ENCODE measurements at places on chromosomes 3 and 15.

GRCh38 chr3:151425627-151426340 is 35.1 kb downstream of the IGSF10 start:
- no peak overlapping the region for H3K4me3 ChIP-seq
- H3K4me1 ChIP-seq, result no peaks in the 10 kb centered on the region
- no peaks in the 10 kb centered on the region for H3K27me3 ChIP-seq
- no peak for DNase-seq

DNA sequence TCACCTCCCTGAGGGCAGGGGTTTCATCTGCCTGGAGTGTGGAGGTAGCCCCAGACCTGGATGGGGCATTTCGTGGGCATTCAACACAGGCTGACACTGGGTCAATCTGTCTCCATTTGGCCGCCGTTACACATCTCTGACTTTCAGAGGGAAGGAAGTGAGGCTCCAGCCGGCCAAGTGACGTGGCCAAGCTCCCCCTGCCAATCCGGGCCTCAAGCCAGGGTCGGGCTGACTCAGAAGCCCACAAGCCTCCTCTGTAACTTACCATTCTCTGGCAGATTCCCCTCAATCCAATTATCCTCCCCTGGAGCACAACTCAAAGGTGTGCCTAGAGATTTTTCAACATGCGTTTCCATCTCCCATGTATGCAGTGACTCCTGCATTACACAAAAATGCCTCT is 227.6 kb downstream of the KLF13 start:
- H3K4me1 ChIP-seq, result no peaks in the 10 kb centered on the region
- H3K27me3 ChIP-seq, result no peaks in the 10 kb centered on the region
- H3K27ac ChIP-seq, result no peak overlapping the region
- DNase-seq, result peak; percentile 85
- H3K4me3 ChIP-seq, result no peak overlapping the region

DNA sequence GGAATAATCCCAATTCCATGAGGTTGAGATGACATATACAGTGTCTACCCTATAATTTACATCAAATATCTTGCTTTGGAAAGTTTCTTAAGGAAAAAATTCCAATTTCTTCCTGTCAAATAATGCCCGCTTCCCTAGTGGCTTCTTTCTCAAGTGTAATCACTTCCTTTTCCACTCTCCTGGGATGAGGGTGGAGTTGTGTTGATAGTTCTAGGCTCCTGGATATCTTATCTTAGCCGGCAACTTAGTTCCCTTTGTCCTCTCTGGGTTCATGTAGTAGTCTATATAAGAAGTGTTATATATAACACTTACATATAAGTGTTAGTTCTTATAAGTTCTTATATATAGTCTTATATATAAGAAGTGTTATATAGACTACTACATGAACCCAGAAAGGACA is 10.9 kb downstream of the TAGLN3 start:
- H3K27me3 ChIP-seq, result no peaks in the 10 kb centered on the region
- no peak overlapping the region for H3K4me3 ChIP-seq
- H3K36me3 ChIP-seq, result no peaks in the 10 kb centered on the region
- no peak overlapping the region for H3K27ac ChIP-seq
- DNase-seq, result no peak

DNA sequence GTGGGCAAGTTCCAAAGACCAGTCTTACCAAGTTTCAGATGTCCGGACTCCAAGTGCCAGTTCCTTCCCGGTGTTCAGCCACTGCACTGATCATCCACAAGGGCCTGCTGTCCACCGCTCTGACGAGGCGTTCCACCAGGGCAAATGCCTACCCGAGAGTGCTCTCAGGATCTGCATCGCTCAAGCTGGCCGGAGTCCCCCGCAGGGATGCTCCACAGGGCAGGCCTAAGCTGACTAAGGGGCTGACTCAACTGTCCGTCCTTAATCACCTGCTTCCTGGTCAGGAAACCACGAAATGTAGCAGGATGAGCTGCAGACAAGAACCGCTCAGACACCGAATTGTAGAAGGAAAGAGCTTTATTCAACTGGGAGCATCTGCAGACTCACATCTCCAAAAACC is 341.6 kb downstream of the KCNH8 start:
- no peaks in the 10 kb centered on the region for H3K4me1 ChIP-seq
- no peak overlapping the region for H3K27ac ChIP-seq
- no peaks in the 10 kb centered on the region for H3K36me3 ChIP-seq
- DNase-seq, result no peak

GRCh38 chr3:119362010-119362409 is 67.8 kb downstream of the ARHGAP31 start:
- H3K4me3 ChIP-seq, result no peak overlapping the region
- H3K27ac ChIP-seq, result no peak overlapping the region
- no peaks in the 10 kb centered on the region for H3K4me1 ChIP-seq
- no peak for DNase-seq
- no peaks in the 10 kb centered on the region for H3K27me3 ChIP-seq
- no peaks in the 10 kb centered on the region for H3K36me3 ChIP-seq

- no peak overlapping the region for H3K4me3 ChIP-seq
- H3K36me3 ChIP-seq, result no peaks in the 10 kb centered on the region
- no peak for DNase-seq
- no peak overlapping the region for H3K27ac ChIP-seq
- H3K4me1 ChIP-seq, result no peaks in the 10 kb centered on the region
Measured at GRCh38 chr3:176992978-176993377, 204.3 kb downstream of the TBL1XR1 start.

DNA sequence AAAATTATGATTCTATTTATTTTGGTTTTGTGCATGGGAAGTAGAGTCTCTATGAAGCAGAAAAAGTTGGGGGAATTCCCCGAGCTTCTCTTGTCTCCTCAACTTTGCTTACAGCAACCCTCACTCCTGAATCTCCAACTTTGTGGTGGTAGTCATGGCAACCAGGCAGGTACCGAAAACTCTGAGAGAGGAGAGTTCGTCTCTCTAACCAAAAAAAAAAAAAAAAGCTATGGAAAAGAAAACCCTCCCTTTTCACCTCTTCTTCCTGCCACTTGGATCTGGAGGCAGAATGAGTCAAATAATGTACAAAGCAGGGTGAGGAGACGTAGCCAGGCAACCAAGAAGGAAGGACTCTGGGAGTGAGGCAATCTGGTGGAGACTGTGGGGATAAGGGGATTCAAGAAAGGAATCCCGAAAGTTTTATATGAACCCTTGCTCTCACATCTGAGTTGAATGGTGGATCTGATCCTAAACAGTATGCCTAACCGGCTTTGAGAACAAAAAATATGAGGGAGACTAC is 108.1 kb downstream of the PLOD2 start:
- no peak overlapping the region for H3K27ac ChIP-seq
- H3K4me1 ChIP-seq, result no peaks in the 10 kb centered on the region
- H3K27me3 ChIP-seq, result no peaks in the 10 kb centered on the region
- H3K36me3 ChIP-seq, result peaks cover 6% of the 10 kb centered on the region

DNA sequence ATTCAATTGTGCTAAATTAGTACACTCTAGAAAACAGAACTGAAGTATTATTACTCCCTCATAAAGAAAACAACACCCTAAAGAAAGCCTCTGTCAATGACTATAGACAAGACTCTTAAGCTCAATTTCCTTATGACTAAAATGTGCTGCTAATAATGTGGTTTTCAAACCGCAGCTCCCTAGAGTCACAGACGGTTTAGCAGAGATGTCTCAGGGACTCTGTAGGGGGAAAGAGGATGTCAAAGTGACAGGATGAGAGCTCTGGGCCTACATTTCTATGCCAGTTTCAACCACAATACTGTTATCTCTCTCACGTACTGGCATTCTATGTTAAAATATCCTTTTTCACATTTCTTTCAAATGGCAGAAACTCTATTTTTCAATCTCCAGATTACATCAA is 37.6 kb upstream of the WDR49 start:
- no peaks in the 10 kb centered on the region for H3K27me3 ChIP-seq
- H3K4me1 ChIP-seq, result no peaks in the 10 kb centered on the region
- no peak for DNase-seq
- H3K36me3 ChIP-seq, result no peaks in the 10 kb centered on the region

DNA sequence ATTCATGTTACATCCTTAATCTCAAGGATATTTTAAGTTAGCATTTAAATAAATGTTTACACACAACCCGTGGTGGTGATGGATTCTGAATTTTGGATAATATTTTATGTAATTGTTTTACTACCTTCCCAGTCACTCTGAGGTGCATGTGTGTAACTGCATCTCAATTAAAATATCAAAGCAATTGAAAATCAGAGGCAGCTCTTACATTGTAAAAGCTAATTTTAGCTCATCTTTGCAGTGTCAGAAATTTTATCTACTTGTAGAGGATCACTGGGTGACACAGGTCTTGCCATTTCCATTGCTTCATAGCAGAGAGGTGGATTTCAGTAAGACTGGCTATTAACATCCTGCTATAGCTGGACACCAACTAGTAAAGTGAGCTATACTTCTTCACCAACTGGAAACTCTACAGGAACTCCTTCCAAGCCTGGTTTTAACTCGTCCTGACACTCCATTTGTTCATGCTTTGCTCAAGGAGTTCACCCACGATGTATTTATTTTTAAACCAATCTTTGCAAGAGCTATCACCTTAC is 19.6 kb upstream of the MITF start:
- no peak for DNase-seq
- no peaks in the 10 kb centered on the region for H3K4me1 ChIP-seq
- no peak overlapping the region for H3K27ac ChIP-seq

- no peak overlapping the region for H3K4me3 ChIP-seq
- no peaks in the 10 kb centered on the region for H3K4me1 ChIP-seq
- H3K36me3 ChIP-seq, result no peaks in the 10 kb centered on the region
- H3K27me3 ChIP-seq, result no peaks in the 10 kb centered on the region
Measured at GRCh38 chr3:89622063-89622700, 514.8 kb downstream of the EPHA3 start.

DNA sequence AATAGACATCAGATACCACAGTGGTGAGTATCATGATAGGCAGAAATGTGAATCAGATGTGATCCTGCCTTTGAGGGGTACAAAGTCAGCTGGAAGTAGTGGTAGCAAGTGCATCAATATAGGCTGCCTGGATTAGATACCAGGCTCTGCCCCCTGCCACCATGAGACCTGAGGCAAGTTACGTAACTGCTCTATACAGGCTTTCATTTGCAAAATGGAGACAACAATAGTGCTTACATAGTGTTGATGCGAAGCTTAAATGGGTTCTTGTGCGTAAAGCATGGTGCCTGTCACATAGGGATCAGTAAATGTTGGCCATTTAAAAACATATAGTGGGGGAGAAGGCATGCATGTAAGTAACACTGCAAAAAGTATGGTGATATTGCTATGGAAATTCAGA is 158.0 kb downstream of the RYR3 start:
- H3K36me3 ChIP-seq, result no peaks in the 10 kb centered on the region
- H3K27me3 ChIP-seq, result no peaks in the 10 kb centered on the region
- H3K27ac ChIP-seq, result no peak overlapping the region
- H3K4me3 ChIP-seq, result no peak overlapping the region
- no peaks in the 10 kb centered on the region for H3K4me1 ChIP-seq
- DNase-seq, result no peak

DNA sequence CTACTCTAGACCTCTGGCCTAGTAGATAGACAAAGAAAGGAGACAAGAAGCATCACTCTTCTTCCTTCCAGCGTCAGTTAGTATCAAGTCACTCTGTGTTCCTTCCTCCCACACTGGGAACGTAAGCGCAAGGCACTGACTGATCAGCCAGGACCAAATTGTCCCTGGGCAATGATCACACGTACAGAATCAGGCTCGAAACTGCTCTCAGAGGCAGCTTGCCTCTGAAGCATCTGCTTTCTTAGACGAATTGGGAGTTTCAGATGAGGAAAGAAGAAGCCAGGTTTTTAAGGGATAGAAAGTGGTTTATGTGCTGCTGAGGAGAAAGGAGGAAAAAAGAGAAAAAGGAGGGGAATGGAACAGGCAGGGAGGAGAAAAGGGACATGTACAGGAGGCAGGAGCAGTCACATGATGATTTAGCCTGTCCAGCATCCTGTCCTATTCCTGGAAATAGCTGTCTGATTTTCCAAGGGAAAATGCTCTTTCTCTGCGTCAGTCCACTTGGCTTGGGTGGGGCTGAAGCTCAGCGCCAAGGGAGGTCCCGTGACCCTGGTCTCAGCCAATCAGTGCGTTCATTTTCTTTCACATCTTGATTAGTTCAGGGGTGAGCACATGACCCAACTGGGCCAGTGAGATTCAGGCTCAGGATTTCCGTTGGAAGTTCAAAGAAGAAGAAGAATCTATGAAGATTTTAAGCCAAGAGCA is 102.0 kb upstream of the PRICKLE2 start:
- H3K4me1 ChIP-seq, result no peaks in the 10 kb centered on the region
- H3K27ac ChIP-seq, result no peak overlapping the region
- H3K36me3 ChIP-seq, result no peaks in the 10 kb centered on the region
- no peak overlapping the region for H3K4me3 ChIP-seq
- DNase-seq, result peak; percentile 77

DNA sequence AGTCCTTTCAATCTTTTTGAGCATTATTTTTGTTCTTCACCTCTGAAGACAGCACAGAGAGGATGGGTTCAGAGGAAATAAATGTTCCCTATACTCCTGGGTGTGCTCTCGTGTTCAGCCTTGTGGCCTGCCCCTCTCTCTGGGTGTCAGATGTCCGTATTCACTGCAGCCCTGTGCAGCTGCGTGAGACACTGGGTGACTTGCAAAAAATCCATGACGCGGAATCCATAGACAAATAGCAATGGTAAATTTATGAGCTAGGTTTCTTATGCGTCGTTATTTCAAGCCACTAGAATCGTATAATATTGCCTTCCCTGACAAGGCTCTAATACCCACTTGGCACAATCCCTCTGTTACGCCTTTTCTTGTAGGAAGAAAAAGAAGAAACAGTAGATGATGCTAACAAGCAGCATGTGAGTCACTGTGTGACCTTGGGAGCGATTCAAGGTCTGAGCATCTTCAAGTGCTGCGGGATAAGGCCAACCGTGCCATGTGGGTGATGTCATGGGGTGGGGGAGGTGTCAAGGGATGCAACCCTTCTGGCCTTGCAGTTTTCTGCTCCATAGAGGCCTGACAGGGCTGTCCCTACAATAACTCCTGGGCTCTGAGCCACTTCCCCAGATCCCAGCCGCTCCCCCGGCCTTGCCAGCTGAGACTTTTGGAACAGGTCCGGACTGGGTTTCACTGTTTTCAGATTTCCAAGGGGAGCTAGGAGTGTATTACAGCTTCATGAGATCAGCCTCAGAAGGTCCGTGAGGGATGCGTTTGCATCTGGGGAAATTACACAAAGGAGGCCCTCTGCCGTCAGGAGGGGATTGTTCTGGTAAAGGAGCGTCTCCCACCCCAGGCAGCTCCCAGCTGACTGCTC is 47.6 kb upstream of the POMGNT2 start:
- no peak overlapping the region for H3K27ac ChIP-seq
- no peaks in the 10 kb centered on the region for H3K36me3 ChIP-seq
- DNase-seq, result peak; percentile 65
- H3K4me3 ChIP-seq, result no peak overlapping the region

DNA sequence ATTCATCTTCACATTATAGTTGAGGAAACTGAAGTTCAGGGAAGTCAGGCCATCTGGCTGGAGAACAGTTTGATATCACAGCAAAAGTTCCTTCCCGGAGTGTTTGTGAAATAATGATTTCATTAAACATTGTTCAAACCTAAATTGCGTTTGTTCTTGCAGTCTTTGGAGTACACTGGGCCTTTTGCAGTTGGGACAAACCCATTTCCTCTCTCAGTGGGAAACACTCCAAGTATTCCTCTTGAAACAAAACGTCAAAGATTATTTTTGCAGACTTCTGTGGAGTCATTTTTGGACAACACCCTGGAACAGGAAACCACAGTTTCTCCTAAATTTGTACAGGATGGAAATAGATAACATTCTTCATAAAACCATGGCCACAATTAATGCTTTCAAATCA is 287.5 kb downstream of the PTPRG start:
- H3K27ac ChIP-seq, result no peak overlapping the region
- no peaks in the 10 kb centered on the region for H3K27me3 ChIP-seq
- peaks cover 5% of the 10 kb centered on the region for H3K4me1 ChIP-seq
- no peak for DNase-seq

GRCh38 chr3:22569570-22569969 is 633.6 kb upstream of the UBE2E2 start:
- no peaks in the 10 kb centered on the region for H3K36me3 ChIP-seq
- no peak for DNase-seq
- H3K27me3 ChIP-seq, result no peaks in the 10 kb centered on the region
- no peak overlapping the region for H3K4me3 ChIP-seq

All from aorta (tissue), 5 donors.